HS-27A (cell line): ENCODE measurements at places on chromosomes 11 and 22.

DNA sequence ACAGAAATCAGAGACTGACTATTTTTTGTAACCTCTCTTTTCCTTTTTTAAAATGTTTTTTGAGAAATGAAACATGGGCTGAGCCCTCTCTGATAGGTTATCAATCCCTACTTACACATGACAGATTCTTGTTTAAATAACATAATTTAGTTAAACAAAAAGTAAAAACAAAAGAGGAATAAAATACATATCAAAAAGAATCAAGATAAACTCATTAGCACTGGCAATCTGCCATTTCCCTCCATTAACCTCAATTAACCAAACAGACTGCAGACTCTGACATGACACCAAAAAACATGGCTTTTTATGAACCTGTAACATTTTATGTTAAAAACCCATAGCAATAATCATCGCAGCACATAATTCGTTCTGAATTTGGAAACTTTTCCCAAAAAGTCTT, 284.4 kb upstream of the MTNR1B start:
- no peak for DNase-seq

DNA sequence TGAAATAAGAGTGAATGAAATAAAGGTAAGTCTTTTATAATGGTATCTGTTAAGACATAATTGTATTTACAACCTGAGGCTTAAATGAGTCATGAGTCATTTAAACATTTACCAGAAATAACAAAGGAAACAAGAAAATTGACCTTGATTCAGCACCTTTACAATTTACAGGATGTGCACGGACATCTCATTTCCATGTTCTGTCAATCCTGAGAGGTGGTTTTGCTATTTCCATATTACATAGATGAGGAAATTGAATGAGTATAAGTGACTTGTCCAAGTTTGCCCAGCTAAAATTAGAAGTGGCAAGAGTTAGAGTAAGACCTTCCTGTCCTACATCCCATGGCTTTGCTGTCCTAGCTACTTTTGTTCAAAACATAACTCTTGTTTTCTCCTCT, 89.1 kb downstream of the TRIM44 start:
- no peak for DNase-seq

GRCh38 chr11:8604078-8604723, 10.2 kb upstream of the STK33 start:
- DNase-seq: peak; percentile 95

DNA sequence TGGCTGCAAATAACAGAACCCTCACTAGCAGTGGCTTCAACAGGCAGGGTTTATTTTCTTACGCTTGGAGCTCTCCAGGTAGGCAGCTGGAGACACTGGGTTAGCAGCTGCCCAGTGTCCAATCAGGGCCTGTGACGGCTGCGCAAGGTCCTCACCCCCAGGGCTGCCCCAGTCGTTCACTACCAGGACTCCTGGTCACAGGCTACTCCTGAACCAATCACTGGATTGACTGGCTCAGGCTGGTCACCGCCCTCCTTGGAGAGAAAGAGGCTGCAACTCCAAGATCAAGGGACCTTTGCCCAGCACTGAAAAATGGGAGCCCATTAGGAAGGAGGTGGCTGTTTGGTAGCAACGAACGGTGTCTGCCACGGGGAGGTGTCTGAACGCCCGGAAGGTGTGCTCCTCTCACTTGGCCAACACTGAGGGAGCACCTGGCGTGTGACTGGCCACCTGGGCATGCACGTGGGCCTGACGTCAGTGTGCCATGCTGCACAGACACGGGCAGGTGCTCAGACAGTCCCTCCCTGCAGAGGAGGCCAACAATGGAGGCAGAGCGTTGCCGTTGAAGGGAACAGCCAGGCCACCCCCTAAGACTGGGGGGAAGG, 5.1 kb downstream of the ARSA start:
- DNase-seq: no peak

DNA sequence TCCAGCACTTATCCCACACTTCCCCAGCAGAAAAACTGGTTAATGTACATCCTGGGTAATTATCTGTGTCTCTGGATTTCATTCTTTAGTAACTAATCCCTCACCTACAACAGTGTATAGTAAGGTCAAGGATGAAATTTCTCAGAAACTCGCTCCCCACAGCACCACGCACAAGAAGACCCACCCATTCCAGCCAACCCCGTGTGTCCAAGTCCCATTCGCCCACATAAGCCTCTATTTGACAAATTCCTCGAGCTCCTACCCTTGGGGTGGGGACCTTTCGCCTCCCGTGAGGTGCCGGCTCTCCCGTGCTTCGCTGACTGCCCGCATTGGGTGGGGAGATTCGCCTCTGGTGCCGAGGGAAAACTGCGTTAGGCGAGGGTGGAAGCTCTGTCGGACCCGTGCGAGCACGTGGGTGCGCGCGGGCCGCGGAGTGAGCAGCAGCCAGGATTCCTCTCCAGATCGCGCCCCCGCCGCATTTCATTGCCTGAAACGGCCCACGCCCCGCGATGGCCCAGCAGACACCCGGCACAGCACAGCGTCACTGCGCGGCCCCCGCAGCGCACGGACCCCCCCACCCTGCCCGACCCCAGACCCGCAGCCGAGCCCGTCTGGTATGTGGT, 866 bp downstream of the EXPH5 start:
- no peak for DNase-seq

GRCh38 chr11:45057938-45058646, 88.3 kb upstream of the PRDM11 start:
- no peak for DNase-seq

- DNase-seq: no peak
Measured at GRCh38 chr11:126440276-126440675, 84.8 kb downstream of the ST3GAL4 start.
